ENCODE measurements at places on chromosomes 5 and 9.

DNA sequence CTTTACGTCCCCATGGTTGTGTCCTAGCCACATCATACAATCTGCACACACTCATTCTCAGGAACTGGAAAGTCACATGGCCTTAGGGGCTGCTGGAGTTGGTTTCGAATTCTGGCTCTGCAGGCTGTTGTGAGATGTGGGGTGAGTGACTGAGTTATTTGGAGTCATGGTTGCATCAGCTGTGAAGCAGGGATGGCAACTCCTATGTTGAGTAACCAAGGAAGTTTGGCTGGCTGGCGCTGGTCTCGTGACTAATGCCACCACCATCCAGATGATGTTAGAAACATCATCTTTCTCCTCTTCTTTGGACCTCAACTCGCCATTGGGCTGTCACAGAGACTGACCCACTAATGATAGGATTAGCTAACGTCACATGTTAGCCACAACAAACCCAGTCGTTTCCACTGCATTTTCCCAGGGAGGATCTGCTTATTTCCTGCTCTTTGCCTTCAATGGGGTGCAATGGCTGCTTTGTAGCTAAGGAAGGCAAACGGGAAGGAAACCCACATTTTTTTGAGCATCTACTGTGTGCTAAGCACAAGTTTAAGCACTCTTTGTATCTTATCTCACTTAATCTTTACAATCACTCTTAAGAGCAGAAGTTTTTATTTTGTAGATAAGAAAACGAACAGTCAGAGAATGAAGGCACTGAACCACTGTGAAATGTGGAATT is 78.1 kb upstream of the UBTD2 start:
- peak; percentile 3 for DNase-seq

DNA sequence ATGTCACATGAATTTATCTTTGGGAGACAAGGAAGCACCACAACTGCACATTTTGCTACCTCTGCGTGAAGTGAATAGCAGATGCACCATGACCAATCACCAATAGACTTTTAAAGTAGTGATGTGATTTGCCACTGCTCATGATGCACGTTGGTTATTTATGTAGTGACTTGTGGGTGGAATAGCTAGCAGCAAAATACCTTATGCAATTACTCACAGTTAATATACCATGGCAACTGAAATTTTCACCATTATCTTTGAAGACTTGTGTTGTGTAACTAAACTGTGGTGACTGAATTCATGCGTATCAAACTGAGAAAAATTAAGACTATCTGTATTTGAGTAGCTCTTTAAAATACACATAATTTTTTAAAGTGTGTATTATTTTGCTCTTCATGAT is 46.2 kb upstream of the TUSC1 start:
- no peak for DNase-seq

DNA sequence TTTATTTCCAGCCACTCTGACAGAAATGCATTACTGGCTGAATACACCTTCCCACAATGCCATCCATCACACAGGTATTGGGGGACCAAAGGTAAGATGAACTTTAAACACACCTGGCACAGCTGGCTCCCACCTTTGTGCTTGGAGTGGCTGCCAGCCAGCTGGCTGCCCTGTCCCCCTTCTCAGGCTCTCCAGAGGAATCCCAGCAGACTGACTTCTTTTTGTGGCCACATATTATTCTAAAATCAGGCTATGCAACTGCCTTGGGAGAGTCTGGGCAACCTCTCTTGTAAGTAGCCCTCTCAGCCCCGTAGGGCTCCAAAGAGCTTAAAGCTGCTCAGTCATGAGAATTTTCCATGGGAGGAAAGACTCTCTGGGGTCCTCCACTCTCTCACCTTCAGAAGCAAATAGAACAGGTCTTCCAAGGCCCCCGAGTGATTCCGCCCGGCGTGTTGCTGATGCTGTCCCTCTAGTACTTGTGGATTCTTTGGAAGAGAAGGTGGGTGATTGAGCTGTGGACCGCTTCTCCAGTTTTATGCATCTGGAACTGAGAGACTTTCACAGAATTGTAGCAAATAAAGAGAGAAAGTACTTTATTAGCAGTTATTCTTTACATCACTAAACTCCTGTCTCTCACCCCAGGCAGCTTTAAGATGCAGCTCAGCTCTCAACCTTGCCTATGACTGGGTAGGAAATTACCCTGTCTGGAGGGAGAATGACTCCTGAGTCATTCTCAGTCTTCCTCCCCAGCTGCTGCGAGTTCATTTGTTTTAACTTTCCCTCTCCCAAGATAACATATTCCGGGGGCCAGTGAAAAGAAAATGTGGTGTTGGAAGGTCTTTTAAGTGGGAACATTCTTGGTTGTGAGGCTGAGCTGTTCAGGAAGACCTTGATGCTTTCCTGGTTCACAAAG is 159.4 kb upstream of the PITX1 start:
- DNase-seq = no peak

GRCh38 chr5:94288937-94289336 is 329.5 kb downstream of the KIAA0825 start:
- DNase-seq = no peak
